CD8-positive, alpha-beta memory T cell (primary cell): ENCODE measurements at places on chromosomes 3 and 15. TPM values are rescaled to one million over a fixed set of nuclear protein-coding genes. Genes with fewer than 3 reads are reported as not detected.
A peak's percentile ranks its signal among the peaks of the same experiment; 100 is the strongest.

- no peaks in the 10 kb centered on the region for H3K4me1 ChIP-seq
- H3K27me3 ChIP-seq, result no peaks in the 10 kb centered on the region
- no peak for DNase-seq
- no peak overlapping the region for H3K4me3 ChIP-seq
Measured at GRCh38 chr15:89625716-89626115, 29.6 kb downstream of the KIF7 start.

Gene C3orf22
- not detected for total RNA-seq

DNA sequence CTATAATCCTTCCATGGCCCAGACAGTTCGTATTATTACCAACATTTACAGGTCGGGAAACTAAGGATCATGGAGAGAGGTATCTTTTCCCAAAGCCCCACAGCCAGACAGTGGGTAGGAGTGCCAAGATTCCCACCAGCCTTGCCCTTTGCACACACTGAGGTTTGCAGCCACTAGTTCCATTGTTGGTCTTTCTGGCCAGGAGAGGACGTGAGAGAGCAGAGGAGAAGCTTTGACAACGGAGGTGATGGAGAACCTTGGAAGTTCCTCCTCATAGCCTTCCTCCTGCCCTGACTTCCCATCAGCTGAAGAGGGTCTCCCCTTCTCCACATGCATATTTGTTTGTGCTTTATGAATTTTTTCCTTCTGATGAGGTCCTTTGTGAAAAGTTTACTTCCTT lies 50.5 kb upstream of the PLCL2 start:
- H3K27ac ChIP-seq, result no peak overlapping the region
- no peaks in the 10 kb centered on the region for H3K27me3 ChIP-seq
- no peaks in the 10 kb centered on the region for H3K36me3 ChIP-seq
- peaks cover 14% of the 10 kb centered on the region for H3K4me1 ChIP-seq
- no peak overlapping the region for H3K4me3 ChIP-seq

DNA sequence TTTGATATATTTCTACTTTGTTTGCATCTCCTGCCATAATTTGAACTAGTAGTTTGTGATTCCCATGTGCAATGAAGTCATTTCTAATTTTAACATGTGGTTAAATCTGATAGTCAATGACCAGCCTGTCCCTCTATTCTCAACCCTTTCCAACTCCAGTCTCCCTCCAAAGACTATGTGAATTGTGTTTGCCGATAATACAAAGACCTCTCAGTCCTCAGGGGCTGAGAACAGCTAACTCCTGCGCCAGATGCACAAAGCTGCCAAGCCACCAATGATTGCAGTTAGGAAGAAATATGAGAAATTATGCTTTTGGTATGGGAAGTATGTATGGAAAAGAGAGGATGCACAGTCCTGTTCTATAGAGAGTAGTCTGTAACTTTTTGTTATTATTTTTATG lies 54.0 kb downstream of the KCNH8 start:
- no peaks in the 10 kb centered on the region for H3K36me3 ChIP-seq
- H3K4me3 ChIP-seq, result no peak overlapping the region
- no peak for DNase-seq
- H3K4me1 ChIP-seq, result no peaks in the 10 kb centered on the region

- H3K4me3 ChIP-seq, result no peak overlapping the region
- no peak for DNase-seq
- peaks cover 17% of the 10 kb centered on the region for H3K4me1 ChIP-seq
- peak overlapping the region; percentile 22 for H3K27ac ChIP-seq
- no peaks in the 10 kb centered on the region for H3K36me3 ChIP-seq
Measured at GRCh38 chr15:44295750-44296431, 7.4 kb downstream of the GOLM2 start.

DNA sequence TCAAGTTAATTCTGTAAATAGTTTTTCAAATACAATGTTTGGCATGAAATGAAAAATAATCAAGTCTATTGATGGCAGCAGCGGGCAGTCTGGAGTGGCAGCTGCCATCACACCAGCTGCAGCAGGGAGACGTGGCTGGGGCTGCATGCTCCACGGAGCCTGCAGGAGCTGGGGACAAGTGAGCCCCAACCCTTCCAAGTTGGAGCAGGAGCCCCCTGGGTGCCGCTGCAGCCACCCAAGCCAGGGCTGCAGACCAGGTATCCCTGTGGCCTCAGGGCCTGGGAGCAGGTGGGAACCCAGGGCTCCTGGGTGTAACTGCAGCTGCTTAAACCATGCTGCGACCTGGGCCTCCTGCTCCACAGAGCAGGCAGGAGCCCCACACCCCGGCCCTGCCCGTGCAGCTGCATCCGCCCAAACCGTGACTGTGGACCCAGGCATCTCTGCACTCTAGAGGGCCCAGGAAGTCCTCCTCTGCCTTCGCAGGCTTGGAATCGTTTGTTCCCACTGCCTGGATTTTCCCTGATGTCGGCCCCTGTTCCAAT lies 257.4 kb downstream of the PLOD2 start:
- no peaks in the 10 kb centered on the region for H3K27me3 ChIP-seq
- no peak for DNase-seq
- H3K4me3 ChIP-seq, result no peak overlapping the region
- H3K27ac ChIP-seq, result no peak overlapping the region
- no peaks in the 10 kb centered on the region for H3K36me3 ChIP-seq
- no peaks in the 10 kb centered on the region for H3K4me1 ChIP-seq

Gene CTXN2
- not detected for total RNA-seq

Gene PRICKLE2
- total RNA-seq, result not detected

Gene PLA2G4B
- 6.8 TPM for total RNA-seq

Gene TMEM45A
- total RNA-seq, result 0.50 TPM

DNA sequence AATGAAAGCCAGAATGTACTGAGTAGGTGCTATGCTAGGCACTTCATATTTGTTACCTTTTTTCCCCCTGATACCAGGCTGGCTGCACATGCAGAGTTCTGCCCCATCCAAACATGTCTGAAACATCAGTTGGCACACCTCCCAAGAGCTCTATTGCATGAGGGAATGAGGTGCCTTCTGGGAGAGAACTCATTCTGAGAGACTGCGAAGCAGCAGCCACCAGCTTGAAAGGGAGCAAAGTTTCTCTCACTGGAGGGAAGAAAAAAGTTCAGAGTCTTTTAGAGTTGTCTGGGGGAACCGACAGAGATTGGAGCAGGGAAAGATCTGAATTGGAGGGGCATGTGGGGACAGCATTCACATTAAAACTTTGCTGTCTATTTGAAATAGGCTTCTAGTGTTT lies 84.1 kb downstream of the AGBL1 start:
- DNase-seq, result no peak
- H3K4me3 ChIP-seq, result no peak overlapping the region
- no peaks in the 10 kb centered on the region for H3K27me3 ChIP-seq
- H3K4me1 ChIP-seq, result no peaks in the 10 kb centered on the region
- H3K36me3 ChIP-seq, result no peaks in the 10 kb centered on the region
- no peak overlapping the region for H3K27ac ChIP-seq

GRCh38 chr15:98787194-98787593 lies 138.9 kb downstream of the IGF1R start:
- no peak for DNase-seq
- no peaks in the 10 kb centered on the region for H3K36me3 ChIP-seq
- no peak overlapping the region for H3K27ac ChIP-seq
- H3K4me1 ChIP-seq, result peaks cover 22% of the 10 kb centered on the region
- H3K4me3 ChIP-seq, result no peak overlapping the region
- no peaks in the 10 kb centered on the region for H3K27me3 ChIP-seq

Gene GOLGB1
- 17.3 TPM for total RNA-seq

GRCh38 chr3:60764870-60765269 lies 486.4 kb downstream of the FHIT start:
- no peaks in the 10 kb centered on the region for H3K27me3 ChIP-seq
- no peak for DNase-seq

- no peaks in the 10 kb centered on the region for H3K4me1 ChIP-seq
- H3K36me3 ChIP-seq, result no peaks in the 10 kb centered on the region
- no peak overlapping the region for H3K27ac ChIP-seq
- DNase-seq, result no peak
Measured at GRCh38 chr15:61063875-61064320, 165.2 kb downstream of the RORA start.
